H1 (cell line): ENCODE measurements at places on chromosomes 4 and X.

DNA sequence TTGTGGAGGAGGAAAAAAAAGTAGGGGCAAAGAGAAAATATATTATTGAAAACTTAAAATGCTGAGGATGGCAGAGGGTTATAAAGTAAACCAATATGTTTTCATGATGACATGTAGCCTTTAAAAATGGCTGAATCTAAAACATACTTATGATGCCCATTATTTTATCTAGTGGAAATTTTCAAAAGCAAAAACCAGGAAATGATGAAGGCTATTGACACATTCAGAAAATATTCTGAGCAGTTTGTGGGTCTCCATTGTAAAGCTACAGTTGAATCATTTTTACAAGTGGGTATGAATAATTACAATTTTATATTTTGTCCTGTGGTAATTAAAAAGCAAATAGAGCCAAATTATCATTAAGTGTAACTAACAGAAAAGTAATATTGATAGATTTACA lies 10.7 kb downstream of the PLS3 start:
- DNase-seq: no peak

DNA sequence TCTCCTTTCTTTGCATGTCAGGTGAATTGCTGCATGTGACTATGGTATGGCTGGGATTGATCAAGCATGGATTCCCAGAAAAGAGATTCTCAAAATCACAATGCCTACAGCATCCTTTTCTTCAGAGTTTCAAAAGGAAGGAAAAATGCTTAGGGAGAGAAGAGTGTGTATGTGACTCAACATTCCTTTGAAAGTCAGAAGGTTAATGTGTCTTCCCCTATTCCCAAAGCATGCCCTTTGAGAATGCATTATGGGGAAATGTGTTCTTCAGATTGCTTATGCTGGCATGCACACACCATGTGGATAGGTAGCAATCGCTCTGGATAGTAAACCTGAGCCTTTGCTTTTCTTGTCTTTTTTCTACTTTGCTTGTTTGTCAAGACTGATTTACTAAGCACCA lies 78.5 kb downstream of the ELOVL6 start:
- DNase-seq: no peak

DNA sequence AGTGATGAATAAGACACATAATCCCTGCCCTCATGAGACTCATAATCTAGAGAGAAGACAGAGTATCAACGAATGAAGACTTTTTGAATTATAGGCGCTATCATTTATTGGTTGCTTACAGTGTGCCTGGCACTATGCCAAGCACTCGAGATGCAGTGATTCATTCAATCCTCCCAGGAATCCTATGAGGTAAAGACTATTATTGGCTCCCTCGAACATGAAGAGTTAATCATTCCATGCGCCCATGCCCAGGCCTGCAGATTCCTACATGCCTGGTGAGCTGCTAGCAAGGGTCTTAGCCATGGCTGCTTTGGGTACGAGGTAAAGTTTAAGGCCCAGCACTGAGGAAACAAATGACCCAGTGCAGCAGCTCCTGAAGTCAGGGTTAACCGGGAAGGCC lies 47.0 kb downstream of the TEX13B start:
- DNase-seq: no peak

GRCh38 chrX:74453178-74453577 lies 31.9 kb downstream of the SLC16A2 start:
- no peak for DNase-seq

GRCh38 chr4:98117363-98117762 lies 25.9 kb downstream of the STPG2 start:
- DNase-seq: no peak

DNA sequence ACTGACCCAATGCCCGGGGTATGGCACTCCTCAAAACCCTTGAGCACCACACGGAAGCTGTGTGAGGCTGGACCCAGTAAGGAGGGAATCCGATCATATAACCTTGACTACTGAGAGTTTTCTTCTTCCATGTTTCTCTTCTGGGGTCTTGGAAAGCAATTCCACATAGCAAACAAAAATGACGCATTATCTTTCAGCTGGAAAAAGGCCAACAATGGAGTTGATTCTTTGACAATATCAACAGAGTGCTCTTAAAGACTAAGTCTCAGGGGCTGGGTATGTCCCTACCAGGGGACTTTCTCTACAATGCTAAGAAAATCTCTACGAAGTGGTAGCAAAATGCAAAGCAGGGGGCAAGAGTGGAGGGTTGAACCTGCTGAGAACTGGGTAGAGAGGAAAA lies 188.6 kb downstream of the NSUN7 start:
- DNase-seq: no peak

DNA sequence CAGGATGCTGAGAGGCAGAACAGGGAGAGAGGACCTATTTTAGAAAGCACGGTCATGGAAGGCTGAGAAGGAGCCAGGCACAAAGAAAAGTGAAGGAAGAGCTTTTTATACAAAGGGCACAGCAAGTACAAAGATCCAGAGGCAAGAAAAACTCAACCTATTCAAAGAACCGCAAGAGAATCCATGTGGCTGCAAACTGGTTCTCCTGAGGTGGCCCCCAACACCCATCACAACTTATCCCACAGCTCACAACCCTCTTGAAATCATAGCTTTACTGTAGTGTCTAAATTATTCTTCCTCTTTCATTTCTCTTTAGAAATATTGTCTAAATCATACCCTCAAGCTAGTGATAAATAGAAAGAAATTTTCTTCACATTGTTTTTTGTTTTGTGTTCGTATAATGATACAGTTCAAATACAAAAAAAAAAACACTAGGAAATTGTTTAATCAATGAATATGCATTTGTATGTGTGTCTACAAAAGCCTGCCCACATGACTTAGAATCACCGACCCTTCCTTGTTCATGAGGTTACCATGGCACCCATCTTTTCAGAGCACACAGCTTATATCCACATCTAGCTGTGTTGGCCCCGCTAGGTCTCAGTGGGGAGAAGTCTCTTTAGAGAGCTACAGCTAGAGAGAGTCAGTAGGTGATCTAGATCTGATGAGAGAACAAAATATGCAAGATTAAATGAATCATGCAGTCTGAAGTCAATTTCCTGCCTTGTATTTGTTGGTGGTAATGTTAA lies 126.9 kb upstream of the DCLK2 start:
- no peak for DNase-seq

DNA sequence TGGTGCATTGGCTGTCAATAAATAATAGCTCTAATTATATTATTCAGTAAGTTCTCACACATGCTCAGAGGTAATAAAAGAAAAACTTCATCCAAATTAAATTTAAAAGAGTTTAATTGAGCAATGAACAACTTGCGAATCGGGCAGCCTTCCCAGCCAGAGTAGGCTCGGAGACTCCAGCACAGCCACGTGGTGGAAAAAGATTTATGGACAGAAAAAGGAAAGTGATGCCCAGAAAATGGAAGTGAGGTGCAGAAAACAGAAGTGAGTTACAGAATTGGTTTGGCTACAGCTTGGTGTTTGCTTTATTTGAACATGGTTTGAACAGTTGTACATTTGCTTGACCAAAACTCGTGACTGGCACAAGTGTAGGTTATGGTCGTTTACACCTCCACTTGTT lies 13.6 kb upstream of the BOD1L1 start:
- no peak for DNase-seq

GRCh38 chr4:38612646-38613414 lies 51.2 kb upstream of the KLF3 start:
- no peak for DNase-seq

- DNase-seq: no peak
Measured at GRCh38 chr4:67101612-67102011, 443.7 kb downstream of the CENPC start.

- DNase-seq: no peak
Measured at GRCh38 chrX:29862126-29862677, 353.2 kb upstream of the MAGEB2 start.

GRCh38 chrX:48703642-48704481 lies 7.3 kb downstream of the SUV39H1 start:
- DNase-seq: no peak

DNA sequence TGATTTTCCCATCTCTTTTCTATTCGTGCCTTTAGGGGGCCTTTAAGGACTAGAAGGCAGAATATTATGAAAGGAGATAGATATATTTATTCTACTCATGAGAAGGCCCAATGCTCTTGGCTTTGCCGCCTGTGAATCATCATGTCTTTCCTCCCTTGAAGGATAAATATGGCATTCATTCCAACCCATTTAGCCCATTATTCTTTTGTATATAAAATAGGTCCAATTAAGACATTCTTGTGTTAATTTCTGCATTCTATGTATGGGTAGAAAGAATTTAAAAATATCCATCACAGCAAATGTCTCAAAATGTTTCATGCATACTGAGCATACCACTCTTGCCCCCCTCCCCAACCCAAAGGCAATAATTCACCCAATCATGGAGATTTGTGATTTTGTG lies 115.1 kb downstream of the AFF2 start:
- DNase-seq: no peak

DNA sequence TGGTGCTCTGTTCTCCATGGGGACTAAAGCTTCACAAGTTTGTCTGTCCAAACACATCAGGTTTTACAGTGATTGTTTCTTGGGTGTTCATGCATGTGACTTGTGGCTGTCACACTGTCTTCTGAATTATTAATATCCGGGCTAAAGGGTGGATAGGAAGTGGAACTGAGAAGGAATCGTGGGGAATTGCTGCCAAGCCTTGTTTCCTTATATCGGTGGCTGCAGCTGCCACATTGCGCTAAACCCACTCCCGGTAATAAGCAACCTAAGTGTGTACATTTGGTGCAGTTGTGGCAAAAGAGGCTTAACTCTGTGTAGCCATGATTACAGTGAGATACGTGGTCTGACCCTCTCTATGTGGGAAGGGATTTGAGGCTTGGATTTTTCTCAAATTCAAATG lies 30.7 kb downstream of the SEPTIN11 start:
- no peak for DNase-seq

- no peak for DNase-seq
Measured at GRCh38 chr4:152894673-152895072, 41.5 kb upstream of the FHDC1 start.

GRCh38 chr4:148618856-148619255 lies 176.6 kb upstream of the NR3C2 start:
- DNase-seq: no peak

DNA sequence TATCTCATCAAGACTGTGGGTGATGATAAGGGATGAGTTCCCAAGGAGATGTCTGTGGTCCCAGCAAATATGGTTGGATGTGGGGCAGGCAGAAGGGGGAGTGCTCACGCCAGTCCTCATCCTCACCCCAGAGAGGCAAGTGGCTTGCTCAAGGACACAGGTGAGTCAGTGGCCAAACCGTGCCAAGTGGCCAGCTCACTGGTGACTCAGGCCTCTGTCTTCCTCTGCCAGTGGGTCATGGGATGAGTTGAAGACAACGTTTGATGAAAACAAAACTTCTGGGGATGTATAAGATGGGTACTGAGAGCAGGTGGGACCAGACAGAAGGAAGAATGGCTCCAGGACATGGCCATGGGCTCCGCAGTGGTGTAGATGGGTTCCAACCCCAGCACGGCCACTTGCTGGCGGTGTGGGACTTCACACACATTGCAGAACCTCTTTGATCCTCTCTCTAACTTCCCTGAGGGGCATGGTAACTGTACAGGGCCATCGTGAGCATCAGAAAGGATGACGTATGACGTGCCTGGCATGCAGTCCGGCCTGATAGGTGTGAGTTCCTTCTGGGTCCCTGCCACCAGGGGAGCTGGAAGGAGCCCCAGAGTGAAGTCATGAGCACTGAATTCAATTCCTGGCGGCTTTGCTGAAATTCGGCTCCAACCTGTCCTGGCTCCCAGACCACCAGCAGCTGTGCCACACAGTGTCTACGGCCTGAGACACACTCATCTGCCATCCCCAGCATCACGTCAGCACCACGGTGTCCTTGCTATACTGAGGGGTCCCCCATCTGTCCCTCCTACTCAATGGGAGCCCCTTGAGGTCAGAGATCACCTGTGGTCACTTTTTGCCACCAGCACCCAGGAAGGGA lies 41.3 kb upstream of the GPR78 start:
- DNase-seq: no peak

GRCh38 chrX:148552775-148553174 lies 52.4 kb downstream of the AFF2 start:
- DNase-seq: no peak

DNA sequence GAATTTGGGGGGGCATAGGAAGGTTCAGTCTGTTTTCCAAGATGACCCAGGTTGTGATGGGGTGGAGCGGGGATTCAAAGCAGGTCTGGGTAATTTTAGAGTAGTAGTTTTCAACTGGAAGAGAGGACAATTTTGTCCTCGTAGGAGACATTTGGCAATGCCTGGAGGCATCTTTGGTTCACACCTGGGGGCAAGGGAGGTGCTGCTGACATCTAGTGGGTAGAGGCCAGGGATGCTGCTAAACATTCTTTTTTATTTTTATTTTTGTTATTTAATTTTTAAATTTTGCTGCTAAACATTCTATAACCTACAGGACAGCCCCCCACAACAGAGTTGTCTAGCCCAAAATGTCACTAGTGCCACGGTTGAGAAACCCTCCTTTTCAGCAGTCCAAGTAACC lies 1.9 kb downstream of the RAB9A start:
- no peak for DNase-seq

- DNase-seq: no peak
Measured at GRCh38 chrX:85024044-85024443, 20.4 kb downstream of the APOOL start.

GRCh38 chr4:7694324-7694723 lies 245.3 kb downstream of the AFAP1 start:
- DNase-seq: no peak

- no peak for DNase-seq
Measured at GRCh38 chr4:113446019-113446418, 315.5 kb downstream of the CAMK2D start.
